Fibroblast of skin of left quadriceps (primary cell): ENCODE measurements at places on chromosomes 5 and 9.

GRCh38 chr5:132274050-132274792, 16.7 kb downstream of the PDLIM4 start:
- no peak for DNase-seq

DNA sequence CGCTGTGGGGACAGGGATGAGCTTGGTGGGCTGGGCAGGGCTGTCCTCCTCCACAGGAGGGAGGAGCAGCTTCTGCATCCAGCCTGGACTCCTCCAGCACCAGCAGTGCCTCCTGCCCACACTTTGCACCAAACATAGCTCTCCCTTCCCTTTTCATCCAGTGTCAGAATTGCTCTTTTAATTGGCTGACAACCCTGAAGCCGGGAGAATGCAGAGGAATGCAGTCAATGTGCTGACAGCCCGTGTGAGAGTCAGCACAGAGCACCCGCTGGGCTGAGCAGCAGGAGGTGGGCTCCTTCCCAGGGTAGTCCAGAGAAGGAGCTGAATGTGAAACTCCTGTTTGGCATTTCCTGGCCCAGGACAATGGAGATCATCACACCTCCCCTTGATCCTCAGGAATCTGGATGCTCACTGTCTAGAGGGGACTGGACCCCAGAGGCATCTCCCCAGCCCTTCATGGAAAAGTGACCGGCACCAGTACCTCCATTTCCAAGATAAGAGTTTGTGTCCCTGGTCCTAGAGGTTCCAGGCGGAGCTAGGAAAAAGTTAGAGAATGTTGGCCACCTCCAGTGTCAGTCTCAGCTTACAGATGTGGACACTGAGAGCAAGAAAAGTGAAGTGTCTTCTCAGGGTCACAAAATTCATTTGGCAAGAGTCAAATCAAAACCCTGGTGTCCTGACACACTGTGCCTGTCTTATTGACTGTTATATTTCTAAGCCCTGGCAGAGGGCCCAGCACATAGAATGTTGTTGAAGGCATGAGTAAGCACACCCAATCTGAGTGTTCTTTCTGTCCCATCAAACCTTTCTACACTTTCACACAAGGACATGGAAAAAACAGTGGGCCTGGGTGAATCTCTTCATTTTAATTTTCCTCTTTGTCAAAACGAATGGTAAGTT, 202.1 kb downstream of the SNX18 start:
- peak; percentile 86 for DNase-seq

- no peak for DNase-seq
Measured at GRCh38 chr9:127177665-127178265, 55.3 kb upstream of the ANGPTL2 start.

GRCh38 chr5:53469946-53470687, 10.3 kb upstream of the FST start:
- DNase-seq, result peak; percentile 53

- DNase-seq, result peak; percentile 94
Measured at GRCh38 chr9:79023134-79023580, 548.6 kb upstream of the TLE4 start.

DNA sequence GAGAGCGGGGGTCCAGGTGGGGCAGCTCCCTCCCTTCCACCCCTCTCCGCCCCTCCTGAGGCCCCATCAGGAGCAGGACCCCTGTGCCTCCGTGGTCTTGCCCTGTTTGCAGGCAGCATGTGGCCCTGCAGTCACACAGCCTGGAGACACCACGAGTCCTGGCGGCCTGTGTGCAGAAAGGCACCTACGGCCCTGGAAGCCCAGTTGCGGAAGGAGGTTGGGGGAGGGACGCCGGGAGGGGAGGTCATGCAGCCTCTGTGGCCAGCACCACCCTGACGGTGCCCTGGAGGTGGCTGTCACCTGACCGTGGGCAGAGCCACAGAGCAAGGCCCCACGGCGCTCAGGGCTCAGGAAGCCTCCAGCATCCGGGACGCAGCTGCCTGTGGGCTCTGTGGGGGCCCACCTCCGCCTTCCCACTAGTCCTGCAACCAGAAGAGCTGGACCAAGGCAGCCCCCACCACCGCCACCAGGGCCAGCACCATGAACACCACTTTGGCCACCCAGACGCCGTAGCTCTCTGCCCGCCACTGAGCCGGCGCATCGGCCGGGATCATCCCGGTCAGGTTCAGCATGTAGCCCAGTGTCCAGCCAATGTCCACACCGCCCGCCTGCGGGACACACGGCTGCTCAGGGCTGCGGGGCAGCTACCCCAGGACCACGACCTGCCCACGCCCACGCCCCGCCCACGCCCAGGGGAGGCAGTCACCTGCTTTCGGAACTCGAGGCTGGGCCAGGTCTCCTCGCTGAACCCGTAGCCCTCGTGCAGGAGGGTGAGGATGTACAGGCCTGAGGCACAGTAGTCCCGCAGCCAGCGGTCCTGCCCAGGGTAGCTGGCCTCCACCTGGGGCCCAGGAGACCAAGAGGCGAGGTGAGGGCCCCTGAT, 6.4 kb downstream of the ENTPD8 start:
- DNase-seq, result no peak

GRCh38 chr5:2187156-2187555, 304.4 kb upstream of the IRX4 start:
- DNase-seq, result no peak

DNA sequence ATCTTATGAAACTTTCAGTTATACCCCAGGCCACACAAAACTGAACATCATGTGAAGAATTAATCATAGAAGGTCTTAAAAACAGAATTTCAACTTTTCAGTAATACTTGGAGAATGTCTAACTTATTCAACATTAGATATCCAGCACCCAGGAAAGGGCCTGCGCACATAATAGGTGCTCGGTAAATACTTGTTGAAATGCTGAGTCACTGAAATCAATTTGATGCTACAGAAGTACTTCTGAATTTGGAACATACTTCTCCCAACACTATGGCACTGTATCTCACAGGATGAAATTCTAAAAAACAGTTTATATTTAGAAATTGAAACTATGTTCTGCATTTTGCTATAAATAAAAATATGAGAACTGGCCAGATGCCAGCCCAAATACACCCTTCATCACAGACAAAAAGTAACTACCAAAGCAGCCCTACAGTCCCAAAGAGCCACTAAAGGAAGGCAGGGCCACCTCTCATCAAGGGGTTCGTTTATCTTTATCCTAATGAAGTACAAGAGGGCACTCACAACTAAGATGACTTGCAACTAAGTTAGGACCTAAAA, 26.5 kb downstream of the MRPS27 start:
- DNase-seq, result no peak

- DNase-seq, result no peak
Measured at GRCh38 chr9:7478646-7479045, 320.9 kb downstream of the DMAC1 start.

DNA sequence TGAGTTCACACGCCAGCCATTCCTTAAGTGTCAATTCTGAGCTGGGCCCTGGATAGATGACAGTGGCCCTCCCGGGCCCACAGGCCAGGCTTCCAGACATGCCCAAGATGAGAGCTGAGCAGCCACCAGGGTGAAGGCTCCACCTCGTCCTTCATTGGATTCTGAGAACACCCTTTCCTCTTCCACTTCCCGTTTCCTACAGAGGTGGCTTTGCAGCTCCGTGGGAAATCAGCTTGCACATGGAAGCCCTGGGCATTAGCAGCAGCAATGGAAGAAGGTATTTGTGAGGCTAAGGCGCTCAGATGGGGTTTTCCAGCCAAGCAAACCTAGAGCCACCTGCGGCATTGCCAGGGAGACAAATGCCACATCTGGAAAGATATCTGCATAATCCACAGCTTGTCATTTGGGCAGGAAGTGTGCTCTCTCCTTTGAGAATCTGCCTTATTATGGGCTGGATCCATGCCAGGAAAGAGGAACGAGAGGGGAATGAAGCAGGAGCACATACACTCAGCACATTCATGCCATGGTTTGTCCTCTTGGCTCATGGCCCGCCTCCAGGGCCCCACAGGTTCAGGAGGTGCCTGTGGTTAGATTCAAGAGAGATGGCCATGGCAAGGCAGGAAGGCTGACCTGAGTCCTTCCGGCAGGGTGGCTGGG, 34.1 kb downstream of the CFAP77 start:
- no peak for DNase-seq

DNA sequence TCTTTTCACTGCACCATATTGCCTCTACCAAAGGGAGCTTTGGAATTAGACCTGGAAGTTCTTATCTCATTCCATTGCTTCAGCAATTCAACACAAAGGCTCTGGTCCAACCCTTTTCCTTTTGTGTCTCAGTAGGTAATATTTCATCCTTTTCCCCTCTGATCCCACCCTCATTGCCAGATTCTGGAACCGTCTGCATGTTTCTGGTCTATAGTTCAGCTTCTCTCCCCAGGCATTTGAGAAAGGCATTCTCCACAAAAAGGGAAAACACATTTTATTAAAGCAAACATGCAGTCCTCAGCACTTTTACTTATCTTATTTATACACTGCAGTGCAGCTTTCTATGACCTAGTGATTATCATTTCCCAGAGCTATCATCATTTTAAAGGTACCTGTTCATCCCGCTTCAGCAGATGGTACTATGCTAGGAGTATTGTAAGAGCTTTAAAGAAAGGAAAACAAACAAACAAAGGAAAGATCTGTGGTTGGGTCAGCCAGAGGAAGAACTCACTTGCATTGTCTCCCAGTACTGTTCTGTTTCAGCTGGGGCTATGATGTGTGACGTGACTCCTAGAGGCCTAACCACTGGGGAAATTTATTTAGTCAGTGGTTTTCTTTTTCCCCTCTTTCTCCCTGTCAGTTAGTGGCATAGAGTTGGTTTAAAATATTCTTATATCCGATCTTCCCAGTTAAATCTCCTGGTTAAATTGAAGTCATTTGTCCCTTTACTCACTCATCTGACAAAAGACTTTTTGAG, 269.2 kb downstream of the TMEM38B start:
- DNase-seq, result no peak

DNA sequence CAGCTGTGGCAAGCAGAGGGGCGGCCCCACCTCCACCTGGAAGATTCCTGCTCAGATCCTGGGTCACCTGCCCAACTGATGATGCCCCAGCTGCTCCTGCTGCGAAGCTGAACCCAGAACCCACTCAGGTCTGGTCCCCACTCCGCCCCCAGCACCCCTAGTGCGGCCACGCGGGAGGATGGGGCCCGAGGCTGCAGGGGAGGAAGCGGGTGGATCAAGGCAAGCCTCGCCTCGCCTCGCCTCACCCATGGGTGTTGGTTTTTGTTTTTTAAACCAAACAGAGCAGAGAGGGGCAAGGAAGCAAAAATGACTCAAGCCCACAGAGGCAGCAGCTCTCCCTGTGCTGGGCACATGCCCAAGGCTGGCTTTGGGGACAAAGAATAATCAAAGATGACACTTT, 23.2 kb downstream of the ABO start:
- DNase-seq, result no peak

- DNase-seq, result no peak
Measured at GRCh38 chr5:160075073-160075472, 44.2 kb downstream of the PWWP2A start.

DNA sequence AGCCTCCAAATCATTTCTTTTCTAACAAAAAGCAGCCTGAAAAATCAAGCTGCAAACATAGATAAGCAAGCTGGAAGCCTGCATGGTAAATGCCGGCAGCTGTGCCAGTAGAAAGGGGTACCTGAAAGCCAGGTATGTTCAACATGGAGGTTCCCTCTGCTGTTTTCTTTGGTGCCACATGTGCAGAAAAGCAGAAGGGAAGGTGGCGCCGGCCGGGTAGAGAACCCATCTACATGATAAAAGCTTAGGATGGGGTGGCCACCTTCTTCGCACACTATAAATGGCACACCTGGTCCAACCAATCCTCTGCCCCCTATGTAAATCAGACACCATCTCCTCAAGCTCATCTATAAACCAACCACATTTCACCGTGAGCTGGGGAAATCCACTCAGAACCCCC, 268.9 kb upstream of the IRX2 start:
- no peak for DNase-seq

DNA sequence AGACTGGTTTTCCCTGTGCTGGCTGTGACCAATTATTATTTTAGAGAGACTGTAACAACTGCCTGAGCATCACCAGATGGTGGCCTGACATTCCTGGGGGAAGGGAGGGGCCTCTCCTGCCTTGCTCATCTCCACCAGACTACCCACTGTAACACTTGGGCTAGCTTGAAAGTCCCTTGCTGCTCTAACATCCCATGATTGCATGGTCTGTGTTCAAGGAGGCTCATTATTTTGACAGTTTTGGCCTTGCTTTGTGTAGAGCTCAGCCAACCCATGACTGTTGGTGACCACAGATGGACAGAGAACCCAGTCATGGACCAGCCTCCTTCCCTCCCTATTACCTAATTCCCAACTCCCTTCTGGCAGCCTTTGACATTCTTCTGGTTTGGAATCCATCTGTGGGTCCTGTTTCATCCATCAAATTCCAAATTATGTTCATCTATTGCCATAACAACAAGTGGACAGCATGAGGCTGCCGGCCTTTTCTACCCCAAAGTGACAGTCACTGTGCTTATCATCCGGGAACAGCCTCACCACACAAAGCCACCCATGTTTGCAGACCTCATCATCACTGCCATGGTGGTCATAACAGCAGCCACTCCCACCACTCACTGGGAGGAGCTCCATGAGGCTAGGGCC, 49.0 kb upstream of the ICE1 start:
- no peak for DNase-seq

- no peak for DNase-seq
Measured at GRCh38 chr5:59698207-59699178, 195.0 kb downstream of the PDE4D start.

GRCh38 chr5:343461-344401, 22.2 kb downstream of the AHRR start:
- peak; percentile 52 for DNase-seq
